ENCODE measurements at places on chromosomes 13 and 19.

DNA sequence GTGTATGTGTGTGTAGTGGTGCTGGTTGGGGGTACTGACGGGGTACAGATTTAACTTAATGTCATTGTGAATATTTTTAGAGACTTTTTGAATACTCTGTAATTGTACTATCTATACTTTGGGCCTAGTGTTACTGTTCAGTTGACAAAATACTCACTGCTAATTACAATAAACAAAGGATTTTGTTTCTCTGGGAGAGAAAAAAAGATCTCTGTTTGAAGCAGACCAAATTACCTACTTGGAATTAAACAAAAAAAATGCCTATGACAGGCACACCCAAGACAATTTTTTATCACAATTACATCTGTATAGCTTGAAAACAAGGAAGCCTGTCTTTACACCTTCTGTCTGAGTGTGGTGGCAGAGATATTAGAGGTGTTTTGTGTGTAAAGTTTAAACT is 45.1 kb downstream of the OLFM4 start:
- no peak for DNase-seq

DNA sequence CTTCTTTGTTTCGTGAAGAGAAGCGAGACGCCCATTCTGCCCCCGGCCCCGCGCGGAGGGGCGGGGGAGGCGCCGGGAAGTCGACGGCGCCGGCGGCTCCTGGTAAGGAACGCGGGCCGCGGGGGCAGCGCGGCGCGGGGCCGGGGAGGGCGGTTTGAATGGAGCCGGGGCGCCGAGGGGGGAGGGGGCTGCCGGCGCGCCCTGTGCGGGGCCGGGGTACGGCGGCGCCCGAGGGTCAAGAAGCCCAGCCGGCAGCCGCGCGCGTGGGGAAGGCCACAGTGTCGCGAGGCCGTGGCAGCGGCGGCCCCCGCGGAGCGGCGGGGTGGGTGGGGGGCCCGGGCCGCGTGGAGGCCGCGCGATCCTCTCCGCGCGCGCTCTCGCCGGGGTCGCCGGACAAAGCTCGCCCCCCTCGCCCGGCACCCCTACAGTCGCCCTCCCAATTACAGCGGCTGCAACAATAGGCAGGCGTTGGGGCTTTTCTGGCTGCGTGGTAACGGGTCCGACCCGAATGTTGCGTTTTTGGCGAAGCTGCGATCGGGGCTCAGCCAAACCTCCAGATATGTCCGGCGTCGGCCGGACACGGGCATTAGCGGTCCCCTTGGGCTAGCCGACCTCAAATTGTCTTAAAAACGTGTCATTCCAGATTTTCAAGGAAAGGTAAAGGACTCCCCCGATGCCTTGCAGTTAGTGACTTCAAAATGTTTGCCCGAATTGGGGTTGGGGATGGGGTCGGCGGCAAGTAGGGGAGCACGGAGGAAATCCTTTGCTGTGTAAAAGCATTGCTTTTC is 437 bp downstream of the SMARCA4 start:
- DNase-seq: peak; percentile 51

DNA sequence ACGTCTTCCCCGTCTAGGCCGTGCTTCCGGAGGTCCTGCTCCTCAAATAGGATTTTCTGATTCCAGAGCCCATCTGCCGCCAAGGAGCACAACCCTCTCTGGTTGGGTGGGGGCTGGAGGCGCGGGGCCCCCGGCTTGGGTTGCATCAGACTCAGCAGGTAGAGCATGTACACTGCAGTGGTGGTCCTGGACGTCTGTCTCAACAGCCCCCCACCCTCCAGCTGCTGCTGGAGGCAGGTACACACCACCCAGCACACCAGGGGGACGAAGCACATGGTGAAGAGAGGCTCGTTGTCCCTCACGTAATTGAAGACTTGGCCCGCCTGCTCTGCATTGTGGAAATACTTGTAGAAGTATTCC is 13.9 kb downstream of the NLRP12 start:
- DNase-seq: no peak

- no peak for DNase-seq
These were observed 5.9 kb downstream of the ZNF784 start for GRCh38 chr19:55618426-55618825.

DNA sequence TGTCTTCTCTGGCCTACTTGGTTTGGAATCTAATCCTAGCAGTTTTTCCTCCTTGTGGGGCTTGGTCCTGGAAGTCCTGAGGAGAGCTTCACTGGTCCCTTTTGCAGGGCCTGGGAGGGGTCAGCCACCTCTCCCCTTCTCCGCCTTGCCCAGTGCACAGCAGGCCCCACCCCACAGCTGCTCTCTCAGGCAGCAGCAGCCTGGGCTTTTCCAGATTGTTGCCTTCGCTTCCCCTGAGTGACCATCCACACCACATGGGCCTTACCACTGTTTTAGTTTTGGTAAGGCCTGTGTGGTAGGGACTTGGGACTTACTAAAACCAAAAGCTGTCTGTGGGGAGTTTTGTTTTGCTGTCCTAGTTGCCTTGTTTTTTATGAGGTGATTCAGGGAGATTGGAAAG is 11.5 kb downstream of the MPHOSPH8 start:
- DNase-seq: peak; percentile 23

DNA sequence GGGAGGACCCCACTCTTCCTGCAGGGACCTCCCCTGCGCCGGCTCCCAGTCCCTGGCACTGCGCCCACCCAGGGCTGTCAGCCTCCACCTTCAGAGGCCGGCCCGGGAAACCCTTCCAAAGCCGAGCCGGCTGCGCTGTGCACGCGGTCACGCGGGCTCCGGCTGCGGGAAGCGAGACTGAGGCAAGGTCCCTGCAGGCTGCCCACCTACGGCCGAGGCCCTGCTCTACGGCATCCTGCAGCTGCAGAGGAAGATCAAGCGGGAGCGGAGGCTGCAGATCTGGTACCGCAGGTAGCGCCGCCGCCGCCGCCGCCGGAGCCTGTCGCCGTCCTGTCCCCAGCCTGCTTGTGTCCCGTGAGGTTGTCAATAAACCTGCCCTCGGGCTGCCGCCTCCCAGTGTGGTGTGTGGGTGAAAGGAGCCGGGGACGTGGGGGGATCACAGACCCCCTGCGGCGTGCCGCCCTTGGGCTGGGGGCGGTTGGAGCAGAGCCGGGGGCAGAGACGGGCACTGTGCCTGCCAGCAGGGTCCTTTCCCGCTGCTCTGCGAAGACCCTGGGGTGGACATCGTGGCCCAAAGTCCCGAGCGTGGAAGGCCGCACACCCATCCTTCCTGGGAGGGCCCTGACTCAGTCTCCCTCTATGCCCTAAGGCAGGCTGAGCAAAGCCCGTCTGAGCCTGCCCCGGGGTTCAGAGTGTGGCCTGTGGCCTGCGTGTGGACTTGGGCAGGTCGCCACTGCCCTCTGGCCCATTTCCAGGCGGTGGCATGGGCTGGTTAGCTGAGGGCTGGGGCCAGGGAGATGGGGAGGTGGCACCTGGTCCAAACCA is 5.9 kb downstream of the GAMT start:
- no peak for DNase-seq

GRCh38 chr13:28528848-28529247 is 33.9 kb upstream of the FLT1 start:
- DNase-seq: no peak

- DNase-seq: peak; percentile 33
These were observed 45.7 kb upstream of the ZNF730 start for GRCh38 chr19:23071147-23071511.

DNA sequence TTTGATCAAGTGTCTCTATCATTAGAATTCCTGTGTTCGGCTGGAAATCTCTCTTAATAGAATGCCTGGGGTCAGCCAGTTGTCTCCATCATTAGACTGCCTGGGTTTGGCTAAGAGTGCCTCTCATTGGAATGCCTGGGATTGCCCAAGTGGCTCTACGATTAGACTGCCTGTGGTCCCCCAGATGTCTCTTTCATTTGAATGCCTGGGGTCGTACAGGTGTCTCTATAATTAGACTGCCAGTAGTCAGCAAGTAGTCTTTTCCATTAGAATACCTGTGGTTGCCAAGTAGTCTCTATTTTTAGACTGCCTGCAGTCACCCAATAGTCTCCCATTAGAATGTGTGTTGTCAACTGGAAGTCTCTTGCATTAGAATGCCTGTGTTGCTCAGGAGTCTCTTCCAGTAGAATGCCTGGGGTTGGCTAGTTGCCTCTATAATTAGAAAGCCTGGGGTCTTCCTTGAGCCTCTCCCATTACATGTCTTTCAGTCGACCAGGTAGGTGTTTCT is 1523.2 kb downstream of the UQCRFS1 start:
- DNase-seq: no peak

GRCh38 chr19:12796146-12797071 is 5.1 kb downstream of the JUNB start:
- DNase-seq: peak; percentile 74

DNA sequence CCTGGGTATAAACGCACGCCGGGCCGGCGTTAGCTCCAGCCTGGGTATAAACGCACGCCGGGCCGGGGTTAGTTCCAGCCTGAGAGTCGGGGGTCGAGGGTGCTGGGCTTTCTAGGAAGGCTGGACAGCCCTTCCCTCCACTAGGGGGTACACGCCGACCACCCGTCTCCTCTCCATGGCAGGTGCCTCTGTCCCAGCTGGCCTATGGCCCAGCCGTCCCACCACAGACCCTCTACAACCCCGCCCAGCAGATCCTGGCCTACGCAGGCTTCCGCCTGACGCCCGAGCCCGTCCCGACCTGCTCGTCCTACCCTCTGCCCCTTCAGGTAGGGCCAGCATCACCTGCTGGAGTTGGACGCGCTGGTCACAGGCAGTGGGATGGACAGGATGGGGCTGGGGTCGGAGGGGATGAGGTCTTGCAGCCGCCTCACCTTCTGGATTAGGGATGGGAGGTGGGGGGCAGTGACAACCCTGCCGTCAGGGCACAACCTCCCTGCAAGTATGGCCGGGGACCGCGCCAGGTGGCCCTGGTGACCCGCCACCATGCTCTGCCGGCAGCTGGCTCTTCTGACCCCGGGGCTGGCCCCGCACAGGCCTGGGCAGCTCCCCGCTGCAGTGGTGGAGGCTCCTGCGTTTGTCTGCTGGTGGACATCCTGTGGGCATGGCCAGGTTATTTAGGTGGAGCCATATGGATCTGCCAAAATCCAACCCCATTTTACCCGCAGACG is 45.8 kb downstream of the TMEM255B start:
- no peak for DNase-seq

DNA sequence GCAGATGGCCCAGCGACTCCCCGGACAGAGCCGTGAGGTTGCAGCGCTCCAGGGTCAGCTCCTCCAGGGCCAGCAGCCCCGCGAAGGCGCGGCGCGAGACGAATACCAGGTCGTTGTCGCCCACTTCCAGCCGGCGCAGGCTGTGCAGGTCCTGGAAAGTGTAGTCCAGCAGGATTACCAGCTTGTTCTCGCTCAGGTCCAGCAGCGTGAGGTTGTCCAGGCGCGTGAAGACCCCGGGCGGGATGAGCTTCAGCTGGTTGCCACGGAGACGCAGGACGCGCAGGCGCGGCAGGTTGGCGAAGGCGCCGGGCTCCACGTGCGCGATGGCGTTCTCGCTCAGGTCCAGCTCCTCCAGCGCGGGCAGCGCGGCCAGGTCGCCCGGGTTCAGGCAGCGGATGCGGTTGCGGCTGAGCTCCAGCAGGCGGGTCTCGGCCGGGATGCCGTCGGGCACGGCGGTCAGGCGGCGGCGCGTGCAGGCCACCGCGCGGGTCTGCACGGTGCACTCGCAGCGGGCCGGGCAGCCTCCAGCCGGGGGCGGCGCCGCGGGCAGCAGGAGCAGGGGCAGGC is 9.3 kb upstream of the PEAK3 start:
- DNase-seq: no peak

DNA sequence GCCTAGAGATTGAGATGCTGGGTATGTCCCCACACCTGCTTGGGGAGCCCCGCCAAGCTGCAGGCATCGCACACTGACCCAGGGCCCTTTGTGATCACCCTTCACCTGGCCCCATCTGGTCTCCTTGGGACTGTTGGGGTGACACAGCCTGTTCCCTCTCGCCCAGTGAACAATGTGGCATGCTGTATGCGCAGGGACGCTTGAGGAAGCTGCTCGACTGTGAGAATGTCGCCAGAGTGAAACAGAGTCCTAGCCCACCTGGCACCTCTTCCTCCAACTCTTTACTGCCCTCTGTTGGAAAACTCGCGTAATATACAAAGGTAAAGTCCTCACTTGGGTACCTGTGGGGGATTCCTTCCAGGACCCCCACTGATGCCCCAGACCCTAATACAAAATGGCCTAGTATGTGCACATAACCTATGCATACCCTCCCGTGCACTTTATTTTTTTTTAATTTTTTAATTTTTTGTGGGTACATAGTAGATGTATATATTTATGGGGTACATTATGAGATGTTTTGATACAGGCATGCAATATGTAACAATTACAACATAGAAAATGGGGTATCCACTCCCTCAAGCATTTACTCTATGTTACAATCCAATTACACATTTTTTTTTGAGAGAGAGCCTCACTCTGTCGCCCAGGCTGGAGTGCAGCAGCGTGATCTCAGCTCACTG is 9.0 kb downstream of the BLOC1S3 start:
- DNase-seq: peak; percentile 81

DNA sequence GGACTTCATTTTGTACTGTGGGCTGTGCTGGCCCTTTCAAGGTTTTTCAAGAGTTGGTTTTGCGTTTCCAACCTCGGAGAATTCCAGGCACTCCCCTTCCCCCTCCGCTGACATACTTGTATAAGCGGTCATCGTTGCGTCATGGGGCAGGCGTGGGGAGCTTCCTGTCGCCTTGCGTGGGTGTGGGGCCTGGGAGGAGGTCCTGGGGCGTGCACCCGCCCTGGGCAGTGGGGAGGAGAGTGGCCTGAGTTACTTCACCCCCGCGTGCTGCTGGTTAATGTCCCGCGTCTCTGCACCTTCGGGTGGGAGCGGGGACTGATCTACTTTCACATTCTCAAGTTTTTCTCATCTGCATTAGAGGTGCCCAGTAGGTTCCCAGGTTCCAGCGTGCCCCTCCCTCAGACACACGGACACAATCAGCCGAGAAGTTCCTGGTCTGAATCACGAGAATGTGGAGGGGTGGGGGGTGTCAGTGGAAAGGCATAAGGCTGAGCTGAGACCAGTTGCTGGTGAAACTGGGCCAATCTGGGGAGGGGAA is 4.1 kb downstream of the IER2 start:
- peak; percentile 67 for DNase-seq

DNA sequence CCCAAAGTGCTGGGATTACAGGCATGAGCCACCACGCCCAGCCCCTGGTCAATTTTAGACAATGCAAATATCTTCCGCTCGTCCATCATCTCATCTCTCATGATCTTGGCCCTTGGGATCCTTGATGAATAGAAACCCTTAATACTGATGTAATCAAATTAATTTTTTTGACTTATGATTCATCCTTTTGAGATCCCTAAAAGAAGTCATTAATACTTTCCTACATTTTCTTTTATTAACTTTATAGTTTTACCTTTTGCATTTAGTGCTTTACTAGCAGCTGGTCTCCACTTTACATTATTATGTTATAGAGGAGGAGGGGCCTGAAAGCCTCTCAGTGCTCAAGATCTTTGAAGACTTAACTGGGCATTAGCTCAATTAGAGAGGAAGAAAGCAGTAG is 7.7 kb upstream of the KASH5 start:
- no peak for DNase-seq

- no peak for DNase-seq
These were observed 7.0 kb upstream of the HCN2 start for GRCh38 chr19:582497-583197.

DNA sequence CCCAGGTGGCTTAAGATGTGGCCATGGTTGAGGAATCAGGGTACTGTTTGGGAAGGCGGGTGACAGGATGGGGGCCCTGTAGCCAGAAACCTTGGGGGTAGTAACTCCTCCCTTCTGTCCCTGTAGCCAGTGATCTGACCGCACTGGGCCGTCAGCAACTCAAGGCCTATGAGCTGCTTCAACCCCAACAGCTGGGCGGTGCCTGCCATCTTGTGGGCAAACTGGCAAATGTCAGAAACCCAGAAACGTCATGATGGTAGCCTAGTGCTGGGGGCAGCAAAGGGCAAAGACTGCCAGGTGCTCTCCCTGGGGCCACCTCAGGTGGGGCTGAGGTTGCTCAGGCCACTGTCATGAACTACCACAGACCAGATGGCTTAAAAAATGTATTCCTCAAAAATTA is 3.5 kb downstream of the COPE start:
- DNase-seq: no peak
